ENCODE measurements at places on chromosomes 1 and 21.

DNA sequence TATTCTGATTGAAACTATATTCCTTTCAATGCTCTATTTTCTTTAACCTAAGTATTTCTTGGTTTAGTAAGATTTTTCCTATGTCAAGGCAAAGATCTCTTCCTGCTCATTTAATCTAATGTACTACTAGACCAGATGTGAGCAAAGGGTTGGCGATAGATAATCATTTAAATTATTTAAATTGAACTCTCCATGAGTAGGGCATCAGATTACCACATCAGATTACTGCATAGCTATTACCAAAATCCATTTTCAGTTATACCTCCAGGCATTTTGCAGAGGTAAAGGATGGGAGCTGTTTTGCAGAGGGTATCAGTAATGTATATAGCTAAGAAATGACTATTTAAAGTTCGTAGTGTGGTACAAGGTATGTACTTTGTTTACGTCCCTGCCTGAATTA lies 607.9 kb downstream of the PTPRC start:
- DNase-seq, result no peak

DNA sequence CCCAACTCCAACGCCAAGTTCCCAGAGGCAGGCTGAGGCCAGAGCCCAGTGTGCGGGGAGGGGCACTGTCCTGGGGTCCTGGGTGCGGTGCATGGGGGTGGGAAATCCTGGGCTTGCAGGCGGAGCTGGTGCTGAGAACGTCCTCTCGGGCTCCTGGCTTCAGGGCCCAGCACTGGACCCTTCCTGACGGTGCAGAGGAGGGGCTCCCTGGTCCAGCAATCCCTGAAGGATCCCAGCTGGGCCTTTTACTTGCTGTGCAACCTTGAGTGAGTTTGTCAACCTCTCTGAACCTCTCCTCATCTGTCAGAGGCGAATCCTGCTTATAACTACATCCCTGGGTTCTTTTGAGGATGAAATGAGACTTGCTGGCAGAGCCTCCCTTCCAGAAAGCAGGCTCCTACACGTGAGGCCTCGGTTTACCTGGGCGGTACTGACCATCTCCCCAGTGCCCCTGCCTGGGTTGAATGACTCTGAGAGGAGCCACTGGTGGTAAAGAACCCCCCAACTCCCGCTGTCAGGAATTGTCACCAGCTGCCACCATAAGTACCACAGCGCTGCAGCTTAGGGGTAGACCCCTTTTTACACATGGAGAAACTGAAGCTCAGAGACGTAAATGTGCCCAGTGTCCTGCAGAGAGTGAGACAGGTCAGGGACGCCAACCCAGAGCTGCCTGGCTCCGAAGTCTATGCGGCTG lies 77.3 kb downstream of the DHRS3 start:
- DNase-seq, result no peak

DNA sequence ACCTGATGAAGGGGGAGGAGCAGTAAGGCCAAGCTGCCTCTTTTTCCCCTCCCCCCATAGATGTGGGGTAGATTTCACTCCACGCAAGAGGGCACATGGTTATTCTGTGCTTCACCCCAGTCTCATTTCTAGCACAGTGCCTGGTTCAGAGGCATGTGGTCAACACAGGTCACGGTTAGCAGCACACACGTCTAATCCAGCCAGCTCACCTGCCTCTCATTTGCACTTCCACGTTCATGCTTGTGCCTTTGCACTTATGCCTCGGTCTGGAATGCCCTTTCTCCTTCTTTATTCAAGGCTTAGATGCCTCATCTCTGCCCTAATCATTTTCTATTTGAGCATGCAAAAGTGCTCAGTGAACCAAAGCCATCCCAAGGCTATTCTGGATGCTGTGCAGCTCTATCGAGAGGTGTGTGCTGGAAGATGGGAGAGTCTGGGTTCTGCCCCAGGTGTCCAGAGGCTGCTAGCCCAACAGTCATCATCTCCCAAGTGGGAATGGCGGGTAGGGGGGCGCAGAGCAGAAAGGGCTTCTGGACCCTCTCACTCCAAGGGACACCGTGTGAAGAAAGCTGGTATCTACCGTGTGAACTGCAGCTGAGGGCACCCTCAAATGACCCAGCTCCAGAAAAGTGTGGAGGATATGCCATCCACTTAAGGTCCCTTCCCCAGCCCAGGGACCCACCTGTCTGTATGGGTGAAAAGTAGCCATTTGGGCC lies 2.1 kb upstream of the A3GALT2 start:
- no peak for DNase-seq

- no peak for DNase-seq
Observed at GRCh38 chr1:51058858-51059257, 43.2 kb upstream of the C1orf185 start.

DNA sequence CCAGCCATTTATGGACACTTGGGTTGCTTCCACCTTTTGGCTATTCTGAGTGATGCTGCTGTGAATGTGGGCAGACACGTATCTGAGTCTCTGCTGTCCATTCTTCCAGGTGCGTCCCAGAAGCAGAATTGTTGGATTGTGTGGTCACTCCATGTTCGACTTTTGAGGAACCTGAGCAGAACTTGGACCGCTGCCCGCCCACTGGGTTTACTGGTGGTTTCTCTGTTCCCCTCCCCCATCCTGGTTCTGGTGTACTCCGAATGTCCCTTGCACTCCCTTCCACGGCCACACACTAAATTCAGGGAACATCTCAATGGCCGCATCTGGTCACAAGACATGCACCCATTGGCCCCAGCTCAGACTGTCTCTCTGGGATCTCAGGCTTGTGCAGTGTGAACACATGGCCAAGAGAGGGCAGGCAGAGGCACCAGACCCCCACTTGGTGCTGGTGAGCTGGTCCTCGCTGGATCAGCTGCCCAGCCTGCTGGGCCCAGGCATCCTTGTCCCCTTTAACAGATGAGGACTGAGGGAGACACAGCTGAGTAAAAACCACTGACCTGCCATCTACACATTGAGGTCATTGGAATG lies 565.1 kb downstream of the NPHP4 start:
- DNase-seq, result no peak

GRCh38 chr1:152880907-152881306 lies 2.8 kb downstream of the SMCP start:
- DNase-seq, result no peak

GRCh38 chr1:183443011-183443410 lies 24.8 kb upstream of the NMNAT2 start:
- DNase-seq, result no peak

- no peak for DNase-seq
Observed at GRCh38 chr21:16195538-16195910, 465.7 kb downstream of the USP25 start.
